ENCODE measurements at places on chromosomes 5 and 9. TPM values are rescaled to one million over a fixed set of nuclear protein-coding genes. Genes with fewer than 3 reads are reported as not detected.

GRCh38 chr5:160181965-160182622, 47.2 kb upstream of the FABP6 start:
- no peak for DNase-seq

RAI14 gene
- total RNA-seq = 0.40 TPM

DNA sequence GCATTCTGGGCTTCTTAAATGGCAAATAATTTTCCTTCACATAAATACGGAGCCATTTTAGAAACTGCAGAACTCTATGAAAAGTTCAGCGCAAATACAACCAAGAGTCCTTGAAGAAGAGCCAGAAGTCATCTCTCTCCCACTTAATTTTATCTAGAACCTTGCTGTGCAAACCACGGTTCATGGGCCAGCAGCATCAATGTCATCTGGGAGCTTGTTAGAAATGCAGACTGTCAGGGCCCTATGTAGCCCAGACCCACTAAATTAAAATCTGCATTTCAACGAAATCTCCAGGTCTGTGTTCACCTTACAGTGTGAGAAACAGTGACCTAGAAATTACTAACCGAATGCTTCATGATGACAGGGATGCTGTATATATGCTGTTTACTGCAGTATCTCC, 12.2 kb downstream of the EFNA5 start:
- no peak for DNase-seq

- no peak for DNase-seq
Observed at GRCh38 chr9:70054521-70054920, 10.9 kb downstream of the MAMDC2 start.

GRCh38 chr9:101536938-101537337, 3.3 kb downstream of the RNF20 start:
- peak; percentile 30 for DNase-seq

- DNase-seq = no peak
Observed at GRCh38 chr5:32147236-32147635, 26.9 kb downstream of the GOLPH3 start.

DNA sequence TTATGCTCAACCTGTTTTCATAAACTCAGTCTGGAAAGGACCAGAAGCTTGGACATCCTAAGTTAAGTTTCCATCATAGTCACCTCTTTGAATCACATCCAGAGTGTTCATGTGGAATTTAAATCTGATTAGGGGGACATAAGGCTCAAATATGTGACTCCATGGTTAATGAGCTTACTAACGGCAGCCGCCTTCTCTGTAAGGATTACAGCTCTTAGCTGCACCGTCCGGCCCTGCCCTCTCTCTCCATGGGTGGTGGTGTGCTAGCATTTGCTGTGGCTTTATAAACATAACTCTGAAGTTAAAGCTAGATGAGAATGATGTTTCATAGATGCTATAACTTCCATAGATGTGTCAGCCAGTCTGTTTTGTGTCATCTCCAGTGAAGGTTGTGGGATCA, 156.5 kb downstream of the TRIO start:
- no peak for DNase-seq

DNA sequence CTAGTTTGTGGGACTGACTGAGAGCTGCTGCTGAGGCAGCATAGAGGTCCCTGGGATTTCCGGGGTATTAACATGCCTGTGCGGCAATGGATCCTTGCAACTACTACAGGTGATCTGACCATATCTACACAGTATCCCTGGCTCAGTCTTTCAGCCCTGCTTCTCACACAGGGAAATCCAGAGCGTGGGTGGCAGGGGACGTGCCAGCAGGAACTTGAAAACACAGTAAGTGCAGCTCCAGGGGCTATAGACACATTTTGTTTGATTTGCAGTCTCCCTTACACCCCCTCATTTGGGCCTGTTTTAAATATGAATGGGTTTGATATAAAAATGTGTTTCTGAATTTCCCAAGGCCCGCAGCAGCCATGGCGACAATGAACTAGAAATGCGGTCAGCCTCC, 209.5 kb downstream of the DCP2 start:
- no peak for DNase-seq

N4BP3 gene
- 16.9 TPM for total RNA-seq

DNA sequence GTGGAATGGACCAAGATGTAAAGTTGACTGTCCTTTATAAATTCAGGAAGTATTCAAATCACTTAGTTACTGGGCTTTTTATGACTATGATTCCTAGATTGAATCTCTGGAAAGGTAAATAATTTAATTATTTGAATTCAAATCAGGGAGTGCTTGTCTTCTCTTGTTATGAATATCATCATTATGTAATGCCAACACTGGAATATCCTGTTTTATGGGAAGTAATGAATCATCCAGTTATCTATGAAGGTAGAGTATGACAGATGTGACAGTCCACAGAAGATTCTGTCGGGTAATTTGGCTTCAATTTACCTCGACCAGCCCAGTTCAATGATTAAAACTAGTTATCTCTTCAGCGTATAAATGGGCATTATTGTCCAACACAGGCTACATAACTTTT, 141.0 kb upstream of the NUDT12 start:
- no peak for DNase-seq

GRCh38 chr9:70257991-70258691, 637 bp upstream of the SMC5 start:
- DNase-seq = no peak

- no peak for DNase-seq
Observed at GRCh38 chr5:143046314-143046713, 276.1 kb downstream of the ARHGAP26 start.

DNA sequence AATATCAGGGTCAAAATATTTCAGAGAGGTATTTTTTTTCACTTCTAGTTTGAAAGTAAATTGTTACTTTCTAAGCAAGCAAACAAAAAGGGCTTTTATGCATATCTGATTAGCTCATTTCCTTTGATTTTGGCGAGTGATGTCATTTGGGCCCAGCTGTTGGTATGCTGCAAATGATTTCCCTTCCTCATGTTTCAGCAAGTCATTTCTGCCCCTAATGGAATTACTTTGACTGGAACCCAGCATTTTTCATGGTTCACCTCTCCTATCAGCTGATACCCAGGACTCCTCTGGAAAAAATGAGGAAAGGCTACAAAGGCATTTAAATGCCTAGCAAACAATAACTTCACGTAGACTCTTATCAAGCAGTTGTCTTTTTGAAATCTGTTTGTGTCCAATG, 500.6 kb downstream of the EBF1 start:
- no peak for DNase-seq

- no peak for DNase-seq
Observed at GRCh38 chr9:95030920-95031642, 286.4 kb downstream of the FANCC start.

DNA sequence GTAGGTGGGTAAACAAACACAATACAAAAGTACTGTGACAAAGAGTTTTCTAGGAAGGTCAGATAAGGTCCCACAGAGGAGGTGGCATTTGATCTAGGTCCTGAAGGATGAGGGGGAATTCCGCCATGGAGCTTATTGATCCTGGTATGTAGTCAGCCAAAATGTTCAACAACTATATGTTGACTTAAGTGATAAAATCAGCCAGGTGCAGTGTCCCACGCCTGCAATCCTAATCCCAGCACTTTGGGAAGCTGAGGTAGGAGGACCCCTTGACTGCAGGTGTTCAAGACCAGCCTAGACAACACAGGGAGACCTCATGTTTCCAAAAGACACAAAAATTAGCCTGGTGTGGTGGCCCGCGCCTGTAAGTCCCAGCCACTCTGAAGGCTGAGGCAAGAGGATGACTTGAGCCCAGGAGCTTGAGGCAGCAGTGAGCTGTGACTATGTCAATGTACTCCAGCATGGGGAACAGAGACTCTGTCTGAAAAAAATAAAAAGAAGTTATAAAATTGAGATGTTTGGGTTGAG, 46.4 kb upstream of the PLIN2 start:
- no peak for DNase-seq

GRCh38 chr9:131889437-131890251, 149.8 kb upstream of the RAPGEF1 start:
- no peak for DNase-seq

- no peak for DNase-seq
Observed at GRCh38 chr5:148747536-148747906, 78.9 kb upstream of the ADRB2 start.

- DNase-seq = no peak
Observed at GRCh38 chr5:169595172-169595820, 11.7 kb downstream of the SPDL1 start.

- DNase-seq = no peak
Observed at GRCh38 chr5:34843497-34843896, 4.5 kb downstream of the TTC23L start.

- DNase-seq = no peak
Observed at GRCh38 chr5:88557131-88557530, 288.5 kb upstream of the TMEM161B start.

DNA sequence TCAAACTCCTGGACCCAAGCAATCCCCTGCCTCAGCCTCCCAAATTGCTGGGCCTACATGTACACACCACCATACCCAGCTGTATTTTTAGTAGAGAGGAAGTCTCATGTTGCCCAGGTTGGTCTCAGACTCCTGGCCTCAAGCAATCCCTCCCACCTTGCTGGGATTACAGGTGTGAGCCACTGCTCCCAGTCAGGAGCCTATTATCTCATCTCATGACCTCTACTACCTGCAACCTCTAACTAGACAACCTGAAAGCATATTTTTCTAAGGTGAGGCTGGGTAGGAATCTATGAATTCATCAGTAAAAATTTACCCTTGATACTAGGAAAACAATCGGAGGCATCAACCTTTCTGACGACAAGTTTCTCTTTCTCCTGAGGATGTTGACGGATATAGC, 10.0 kb downstream of the FAM13B start:
- DNase-seq = no peak

QRFP gene
- total RNA-seq = not detected

DNA sequence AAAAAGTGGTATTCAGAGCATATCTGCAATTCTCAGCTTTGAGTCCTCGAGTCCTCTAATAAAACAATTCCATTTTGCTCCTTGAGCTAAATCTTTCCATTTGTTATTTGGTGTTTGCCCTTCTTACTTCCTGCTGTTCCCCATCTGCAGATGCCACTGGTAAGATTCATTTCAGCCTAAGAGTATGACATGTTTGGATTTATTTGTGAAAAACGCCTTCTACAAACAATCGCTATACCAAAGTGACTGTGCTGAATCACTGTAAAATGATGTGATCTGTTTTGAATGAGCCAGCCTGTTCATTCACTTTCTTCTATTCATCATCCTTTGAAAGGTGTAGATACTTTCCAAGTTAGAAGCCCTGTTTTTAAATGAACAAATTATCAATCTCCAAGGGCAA, 27.7 kb downstream of the KCTD16 start:
- no peak for DNase-seq

GRCh38 chr5:159184858-159185381, 24.4 kb downstream of the RNF145 start:
- no peak for DNase-seq

DNA sequence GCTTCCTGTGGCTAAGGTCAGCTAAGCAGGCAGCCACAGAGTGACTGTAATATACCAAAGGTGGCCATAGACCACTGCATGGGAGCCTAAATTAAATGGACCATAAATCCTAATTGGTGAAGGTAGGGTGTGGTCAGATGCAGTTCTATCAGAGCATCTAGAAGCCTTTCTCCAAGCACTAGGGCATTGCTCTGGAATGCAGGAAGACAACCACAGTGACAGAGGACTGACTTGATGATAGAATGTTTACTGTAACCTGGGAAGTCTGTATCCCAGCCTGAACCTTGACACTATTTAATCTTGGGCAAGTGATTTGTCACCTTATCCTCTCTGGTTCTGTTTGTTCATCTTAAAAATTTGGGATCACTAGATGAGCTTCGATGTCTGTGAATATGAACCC, 2.3 kb downstream of the FBXO38 start:
- no peak for DNase-seq

- peak; percentile 56 for DNase-seq
Observed at GRCh38 chr5:180784497-180785097, 18.0 kb downstream of the MGAT1 start.

DNA sequence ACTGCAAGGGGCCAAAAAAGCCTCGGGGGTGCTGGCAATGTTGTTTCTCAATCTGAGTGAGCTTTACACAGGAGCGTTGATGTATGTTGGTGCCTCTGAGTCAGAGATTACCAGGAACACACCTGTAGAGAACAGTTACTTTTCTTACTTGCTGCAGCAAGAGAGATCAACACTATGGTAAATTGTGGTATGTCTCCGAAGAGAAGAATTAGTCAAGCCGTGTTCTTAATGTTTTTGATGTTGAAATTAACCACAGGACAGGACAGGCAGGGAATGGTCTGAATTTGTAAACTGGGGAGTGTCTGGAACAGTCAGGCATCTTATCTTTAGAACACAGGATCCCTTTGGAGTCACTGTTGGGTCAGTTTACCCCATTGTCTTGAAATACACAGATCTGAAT, 285.7 kb downstream of the DNAH5 start:
- DNase-seq = no peak

DNA sequence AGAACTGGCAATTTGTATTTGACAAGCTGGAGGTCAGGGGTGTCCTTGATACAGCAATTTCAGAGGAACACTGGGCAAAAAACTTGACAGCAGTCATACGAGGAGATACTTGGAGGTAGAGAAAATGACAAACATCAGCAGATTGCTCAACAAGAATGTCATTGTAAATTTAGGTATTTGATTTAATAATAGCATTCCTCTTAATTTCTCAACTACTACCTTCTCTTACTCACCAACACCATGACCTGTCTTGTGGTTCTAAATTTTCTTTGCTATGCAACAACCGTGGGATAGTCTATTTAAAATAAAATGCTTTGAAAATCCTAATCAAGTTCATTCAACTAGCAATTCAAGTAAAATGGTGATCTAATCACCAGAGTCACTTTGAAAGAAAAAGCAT, 128.4 kb downstream of the DNAH5 start:
- no peak for DNase-seq

DELE1 gene
- total RNA-seq = 125 TPM

RMND5B gene
- total RNA-seq = 9.2 TPM

DNA sequence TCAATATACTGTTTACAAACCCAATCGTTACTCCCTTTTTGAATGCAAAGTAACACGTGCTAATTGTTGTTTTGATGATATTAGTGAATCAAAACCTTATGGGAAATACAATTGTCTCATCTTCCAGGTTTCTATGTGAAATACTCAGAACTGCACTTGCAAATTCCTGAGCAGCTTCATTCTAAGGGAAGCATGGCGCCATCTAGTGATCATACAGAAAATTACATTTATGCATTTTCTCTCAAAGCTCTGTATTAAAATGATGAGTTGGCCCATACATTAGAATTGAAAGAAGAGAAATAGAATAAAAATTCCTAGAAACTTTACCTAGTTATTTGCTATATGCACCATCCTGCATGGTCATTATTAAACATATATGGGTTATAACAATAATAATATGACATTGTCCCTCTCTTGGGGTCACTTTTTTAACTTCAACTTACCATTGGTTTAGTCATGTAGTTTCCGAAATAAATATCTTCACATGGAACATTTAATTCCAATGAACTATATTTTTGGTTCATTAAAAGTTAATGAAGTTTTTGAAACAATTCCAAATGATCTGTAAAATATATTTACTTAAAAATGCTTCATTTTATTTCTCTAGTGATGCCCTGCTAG, 220.0 kb downstream of the PDE4D start:
- DNase-seq = no peak

- DNase-seq = no peak
Observed at GRCh38 chr5:67014957-67015400, 181.6 kb downstream of the CD180 start.
